NCI-H2171 (cell line): ENCODE measurements at places on chromosomes 6 and 20.

DNA sequence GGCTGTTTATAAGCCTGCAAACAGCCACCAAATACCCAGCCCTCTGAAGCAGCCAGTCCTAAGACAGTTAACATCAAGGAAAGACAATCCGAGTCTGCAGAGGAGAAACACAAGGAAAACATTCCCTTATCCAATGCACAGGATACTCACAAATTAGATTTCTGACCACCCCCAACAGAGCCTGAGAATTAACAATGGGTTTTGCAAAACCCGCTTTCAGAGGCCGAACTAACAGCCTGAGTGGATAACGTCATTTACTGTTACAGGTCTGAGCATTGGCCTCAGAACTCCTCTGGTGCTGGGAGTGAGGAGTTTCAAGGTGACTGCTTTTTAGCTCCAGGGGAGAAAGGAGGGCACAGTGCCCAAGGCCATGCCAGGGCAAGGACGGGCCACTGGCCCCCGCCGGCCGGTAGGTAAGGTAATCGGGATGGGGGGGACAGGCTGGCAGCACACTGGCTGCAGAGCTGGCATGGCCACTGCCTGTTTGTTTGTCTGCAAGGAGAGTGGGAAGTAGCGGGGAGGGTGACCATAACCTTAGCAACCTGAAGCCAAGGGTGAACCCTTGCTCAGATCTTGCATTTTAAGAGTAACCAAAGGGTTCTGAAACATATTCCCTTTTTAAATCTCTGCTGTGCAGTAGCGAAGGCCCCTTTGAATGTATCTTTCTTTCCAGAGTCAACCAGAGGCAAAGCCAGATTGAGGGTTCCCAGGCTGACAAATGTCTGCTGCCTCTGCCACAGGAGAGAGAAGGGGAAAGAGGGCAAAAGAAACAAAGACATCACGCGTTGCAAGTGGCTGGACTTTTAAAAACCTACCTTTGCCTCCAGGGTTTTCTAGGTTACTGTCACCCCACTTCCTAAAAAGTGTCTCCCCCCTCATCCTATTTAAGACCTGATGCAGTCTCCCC, 3.9 kb downstream of the ZMYND8 start:
- DNase-seq: no peak

DNA sequence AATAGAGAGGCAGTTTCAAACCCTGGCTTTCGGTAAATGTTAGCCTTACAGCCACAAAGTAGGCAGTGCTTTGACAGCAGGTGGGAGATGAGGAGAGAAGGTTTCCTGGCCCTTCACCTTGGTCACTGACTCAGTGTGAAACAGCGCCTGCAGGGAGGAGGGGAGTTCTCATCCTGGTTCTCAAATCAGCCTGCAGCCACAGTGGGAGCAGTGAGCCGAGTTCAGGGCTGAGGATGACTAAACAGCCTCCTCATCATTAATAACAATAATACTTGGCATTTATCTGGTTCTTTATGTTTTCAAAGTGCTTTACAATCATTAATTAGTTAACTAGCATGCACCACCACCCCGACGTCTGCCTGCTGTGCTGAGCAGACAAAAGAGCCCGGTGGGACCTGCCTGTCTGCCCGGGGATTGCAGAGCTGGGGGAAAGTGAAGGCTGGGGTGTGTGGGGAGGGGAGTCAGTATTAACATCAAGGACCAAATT, 59.6 kb downstream of the PRDM1 start:
- no peak for DNase-seq

- DNase-seq: no peak
Measured at GRCh38 chr20:58342104-58342945, 32.8 kb downstream of the RAB22A start.

DNA sequence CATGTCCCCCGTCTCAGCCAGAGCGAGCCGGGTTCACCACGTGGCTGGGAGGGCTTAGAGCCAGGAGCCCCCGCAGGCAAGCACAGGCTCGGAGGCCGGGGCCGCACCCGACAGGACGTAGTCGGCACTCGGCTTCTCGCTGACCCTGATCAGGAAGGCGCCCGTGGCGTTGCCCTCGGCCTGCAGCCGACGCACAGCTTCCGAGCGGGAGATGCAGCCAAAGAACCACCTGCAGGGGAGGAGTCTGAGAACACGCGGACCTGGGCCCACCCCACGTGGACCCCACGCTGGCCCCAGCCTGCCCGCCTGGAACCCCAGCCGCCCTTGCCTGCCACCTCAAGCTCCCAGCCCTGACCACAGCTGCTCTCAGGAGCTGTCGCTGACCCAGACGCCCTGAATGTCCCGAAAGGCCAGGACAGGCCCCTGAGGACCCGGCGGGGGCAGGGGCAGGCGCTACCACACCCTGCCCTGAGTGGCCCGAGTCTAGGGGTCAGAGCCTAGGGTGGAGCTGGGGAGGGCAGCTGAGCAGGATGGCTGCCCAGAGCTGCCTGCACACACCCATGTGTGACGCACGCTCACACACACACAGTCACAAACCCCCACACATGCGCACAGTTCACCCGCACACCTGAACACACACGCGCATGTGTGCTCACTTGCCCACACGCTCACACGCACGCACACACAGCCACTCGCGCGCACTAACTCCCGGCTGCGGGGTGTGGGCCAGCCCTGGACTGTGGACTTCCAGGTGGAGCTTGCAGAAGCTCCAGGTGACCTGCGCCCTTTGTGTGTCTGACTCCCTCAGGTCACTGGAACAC, 2.1 kb downstream of the PTK6 start:
- no peak for DNase-seq

DNA sequence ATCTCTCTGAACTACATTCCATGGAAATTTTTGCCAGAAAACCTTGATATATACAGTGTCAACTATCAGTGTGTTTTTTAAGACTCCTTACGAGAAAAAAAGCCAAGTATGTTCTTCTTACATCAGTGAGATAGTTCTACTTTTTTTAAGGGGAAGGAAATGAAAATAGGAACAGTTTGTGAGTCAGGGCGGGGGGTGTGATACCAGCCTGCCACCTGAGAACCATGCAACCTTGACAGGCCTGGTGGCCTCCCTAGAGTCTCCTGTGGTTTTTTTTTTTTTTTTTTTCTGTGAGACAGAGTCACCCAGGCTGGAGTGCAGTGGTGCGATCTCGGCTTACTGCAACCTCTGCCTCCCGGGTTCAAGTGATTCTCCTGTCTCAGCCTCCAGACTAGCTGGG, 96.3 kb upstream of the GCM1 start:
- no peak for DNase-seq

- peak; percentile 94 for DNase-seq
Measured at GRCh38 chr20:728256-728944, 39.9 kb downstream of the SLC52A3 start.

DNA sequence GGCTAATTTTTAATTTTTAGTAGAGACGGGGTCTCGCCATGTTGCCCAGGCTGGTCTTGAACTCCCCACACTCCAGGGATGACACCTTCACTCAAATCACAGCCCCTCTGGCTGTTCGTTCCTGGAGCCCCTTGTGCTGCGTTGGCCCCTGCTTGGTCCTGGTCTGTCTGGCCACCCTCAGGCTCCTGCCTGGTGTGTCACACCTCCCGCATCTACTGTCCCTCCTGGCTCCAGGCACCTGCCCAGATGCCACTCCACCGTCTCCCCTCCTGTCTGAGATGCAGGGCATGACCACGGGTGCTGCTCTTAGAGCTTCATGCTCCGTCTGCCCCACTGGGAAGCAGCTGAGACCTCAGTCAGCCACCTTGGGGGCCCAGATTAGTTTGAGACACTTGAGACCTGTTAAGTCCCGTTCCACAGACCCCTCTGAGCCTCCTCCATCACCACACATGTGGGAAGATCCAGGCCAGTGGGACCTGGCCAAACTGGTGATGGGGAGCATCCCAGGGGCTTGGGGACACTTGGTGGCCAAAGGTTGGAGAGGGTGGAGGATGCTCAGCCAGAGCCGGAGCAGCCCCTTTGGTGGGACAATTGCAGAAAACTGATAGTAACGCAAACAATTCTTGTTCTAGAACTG, 21.9 kb upstream of the NPBWR2 start:
- no peak for DNase-seq
